ENCODE measurements at places on chromosomes 4 and X. TPM values are rescaled to one million over a fixed set of nuclear protein-coding genes. Genes with fewer than 3 reads are reported as not detected.

The RNF4 gene
- 47.4 TPM for total RNA-seq

DNA sequence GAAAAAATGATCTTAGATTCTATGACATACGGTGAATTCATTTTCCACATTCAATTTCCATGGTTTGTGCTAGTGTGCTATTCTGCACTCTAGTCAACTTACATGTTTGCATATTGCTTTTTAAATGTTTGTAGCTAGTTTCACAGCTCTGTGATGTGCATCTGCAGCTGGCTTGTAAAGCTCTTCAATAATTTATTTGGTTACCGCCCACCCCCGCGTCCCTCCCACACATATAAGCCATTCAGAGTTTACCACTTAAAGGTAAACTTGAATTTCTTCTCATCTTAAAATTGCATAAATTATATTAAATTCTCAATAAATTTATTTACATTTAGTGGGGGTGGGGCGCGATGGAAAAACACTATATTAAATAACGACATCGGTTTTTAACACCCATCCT is 291 bp upstream of the NBDY start:
- peak; percentile 31 for DNase-seq

DNA sequence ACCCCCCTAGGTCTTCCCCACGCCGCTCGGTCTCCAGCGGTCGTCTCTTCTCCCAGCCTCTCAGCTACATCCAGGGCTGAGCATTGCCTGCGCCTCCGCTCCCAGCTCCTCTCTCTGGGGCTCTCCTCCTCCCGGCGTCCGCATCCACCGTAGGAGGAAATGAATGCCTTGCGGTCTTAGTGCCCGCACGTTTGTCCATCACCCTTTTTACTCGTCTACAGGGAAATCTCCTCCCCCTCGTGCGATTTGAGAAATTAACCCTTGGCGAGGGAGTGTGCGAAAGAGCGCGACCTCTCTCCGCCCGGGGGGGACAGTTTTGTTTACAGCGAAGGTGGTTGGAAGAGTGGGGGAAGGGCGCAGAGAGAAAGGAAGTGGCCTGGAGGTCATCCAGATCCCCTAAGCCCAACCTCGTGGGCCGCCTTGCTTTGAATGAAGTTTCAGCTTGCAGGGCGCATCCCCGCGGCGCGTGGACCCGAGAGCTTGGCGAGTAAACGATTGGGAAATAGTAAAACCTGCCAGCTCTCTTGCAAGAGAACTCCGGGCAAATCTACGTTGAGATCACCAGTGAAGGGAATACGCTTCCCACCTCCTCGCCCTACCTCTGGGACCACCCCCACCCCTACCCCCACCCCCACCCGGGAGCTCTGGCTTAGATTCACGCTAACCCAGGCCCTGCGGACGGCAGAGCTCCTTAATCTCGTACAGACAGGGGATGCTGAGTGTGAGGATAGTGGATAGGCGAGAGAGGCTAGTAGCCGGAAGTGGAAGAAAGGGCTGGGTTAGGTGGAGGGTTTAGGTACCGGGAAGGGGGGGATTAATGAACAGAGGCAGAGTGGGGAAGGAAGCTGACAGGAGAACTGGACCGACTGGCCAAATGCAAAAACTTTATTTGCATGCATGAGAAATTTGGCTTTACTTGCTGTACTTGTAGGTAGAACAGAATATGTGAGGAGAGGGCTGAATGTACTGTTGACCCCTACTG is at the start of gene ELOVL6:
ELOVL6 (minus strand) TSS at position 181 of the 982 bp plus-strand sequence. CDS start 280 bp downstream, outside the sequence.
- peak; percentile 38 for DNase-seq

- DNase-seq, result peak; percentile 26
Observed at GRCh38 chr4:169268951-169269760, 1.6 kb downstream of the SH3RF1 start.

DNA sequence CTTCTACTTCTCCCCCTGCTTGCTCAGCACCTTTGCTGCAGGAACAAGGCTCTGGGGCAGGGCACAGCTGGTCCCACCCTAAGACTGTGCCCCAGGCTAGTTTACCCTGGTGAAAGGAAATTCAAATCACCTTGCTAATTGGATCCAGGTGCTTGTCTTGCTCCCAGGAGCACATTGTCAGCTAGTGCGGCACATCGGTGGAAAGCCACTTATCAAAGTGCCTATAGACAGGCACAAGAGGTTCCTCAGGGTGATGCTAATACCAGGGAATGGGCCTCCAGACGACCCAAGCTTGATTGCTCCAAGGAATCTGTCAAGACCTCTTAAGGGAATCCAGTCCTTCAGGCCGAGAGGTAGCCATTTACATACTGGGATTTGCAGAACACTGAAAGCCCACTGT is 64.5 kb upstream of the PRPS1 start:
- DNase-seq, result no peak

Measured in thyroid gland (tissue), 4 donors.